Dorsolateral prefrontal cortex (tissue), 122 donors: ENCODE measurements at places on chromosomes 11 and 22. TPM values are rescaled to one million over a fixed set of nuclear protein-coding genes. Genes with fewer than 3 reads are reported as not detected.

DNA sequence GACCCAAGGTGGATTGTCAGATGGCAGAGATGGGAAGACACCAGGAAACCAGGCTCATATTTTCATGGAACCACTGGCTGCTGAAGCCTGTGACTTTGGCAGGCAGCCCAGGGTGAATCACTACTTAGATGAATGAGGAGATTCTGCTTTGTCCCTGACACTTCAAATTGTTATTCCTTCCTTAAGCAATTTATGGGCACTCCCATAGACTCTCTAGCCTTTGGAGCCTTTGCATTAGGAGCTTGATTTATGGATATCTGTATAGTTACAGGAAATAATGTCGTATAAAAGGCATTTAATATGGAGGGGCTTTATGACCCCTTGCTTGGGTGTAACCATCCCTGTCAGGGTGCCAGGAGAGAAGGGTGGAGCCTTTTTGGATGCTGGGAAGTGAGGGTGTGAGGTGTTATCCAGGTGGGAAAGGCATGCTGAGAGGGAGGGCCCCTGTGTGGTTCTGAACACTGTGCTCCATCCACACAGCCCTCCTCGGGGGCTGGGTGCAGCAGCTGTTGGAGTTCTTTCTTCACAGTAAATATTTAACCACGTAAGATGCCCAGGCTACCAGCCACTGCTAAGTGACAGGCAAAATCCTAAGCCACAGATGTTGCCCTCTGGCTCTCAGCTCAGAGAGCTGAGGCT is 35.3 kb downstream of the IL18 start:
- DNase-seq: peak; percentile 62

The POLD3 gene
- total RNA-seq: 20.8 TPM

The BCR gene
- total RNA-seq: 97.5 TPM

The RASSF7 gene
- total RNA-seq: 11.0 TPM

GRCh38 chr11:67119585-67120391 is 725 bp downstream of the KDM2A start:
- DNase-seq: no peak

The OR8D1 gene
- total RNA-seq: not detected

DNA sequence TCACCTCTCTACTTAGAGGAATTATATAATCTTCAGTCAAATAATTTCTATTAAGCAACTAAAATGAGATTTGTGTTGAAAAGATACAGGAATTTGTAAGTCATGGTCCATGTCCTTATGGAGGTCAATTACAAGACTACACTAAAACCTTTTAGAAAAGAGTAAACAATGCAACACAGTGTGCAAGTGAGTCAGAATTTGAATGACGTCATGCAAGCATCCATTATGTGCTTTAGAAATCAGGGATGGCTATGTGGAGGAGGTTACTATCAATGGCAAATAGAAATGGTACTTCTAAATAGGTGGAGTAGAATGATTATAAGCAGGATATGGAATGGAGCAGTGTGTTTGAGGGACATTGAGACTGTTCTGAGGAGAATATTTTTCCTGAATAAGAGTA is 16.6 kb downstream of the OR10D3 start:
- DNase-seq: no peak

GRCh38 chr11:92253945-92254344 is 29.3 kb downstream of the FAT3 start:
- DNase-seq: no peak

The RFPL3 gene
- not detected for total RNA-seq

DNA sequence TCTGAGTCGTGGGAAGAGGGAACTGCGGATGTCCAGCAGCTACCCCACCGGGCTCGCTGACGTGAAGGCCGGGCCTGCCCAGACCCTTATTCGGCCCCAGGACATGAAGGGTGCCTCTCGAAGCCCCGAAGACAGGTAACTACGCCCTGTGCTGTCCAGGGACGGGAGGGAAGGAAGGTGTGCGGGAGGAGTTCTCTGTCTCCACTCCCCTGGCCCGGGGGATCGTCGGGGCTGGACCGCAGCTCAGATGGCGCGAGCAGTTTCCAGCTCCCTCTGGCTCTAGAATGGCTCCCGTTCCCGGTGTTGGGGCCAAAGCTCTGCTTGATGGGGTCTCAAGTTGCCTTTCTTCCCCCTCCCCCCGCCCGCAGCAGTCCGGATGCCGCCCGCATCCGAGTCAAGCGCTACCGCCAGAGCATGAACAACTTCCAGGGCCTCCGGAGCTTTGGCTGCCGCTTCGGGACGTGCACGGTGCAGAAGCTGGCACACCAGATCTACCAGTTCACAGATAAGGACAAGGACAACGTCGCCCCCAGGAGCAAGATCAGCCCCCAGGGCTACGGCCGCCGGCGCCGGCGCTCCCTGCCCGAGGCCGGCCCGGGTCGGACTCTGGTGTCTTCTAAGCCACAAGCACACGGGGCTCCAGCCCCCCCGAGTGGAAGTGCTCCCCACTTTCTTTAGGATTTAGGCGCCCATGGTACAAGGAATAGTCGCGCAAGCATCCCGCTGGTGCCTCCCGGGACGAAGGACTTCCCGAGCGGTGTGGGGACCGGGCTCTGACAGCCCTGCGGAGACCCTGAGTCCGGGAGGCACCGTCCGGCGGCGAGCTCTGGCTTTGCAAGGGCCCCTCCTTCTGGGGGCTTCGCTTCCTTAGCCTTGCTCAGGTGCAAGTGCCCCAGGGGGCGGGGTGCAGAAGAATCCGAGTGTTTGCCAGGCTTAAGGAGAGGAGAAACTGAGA is 1.4 kb downstream of the ADM start:
- no peak for DNase-seq

DNA sequence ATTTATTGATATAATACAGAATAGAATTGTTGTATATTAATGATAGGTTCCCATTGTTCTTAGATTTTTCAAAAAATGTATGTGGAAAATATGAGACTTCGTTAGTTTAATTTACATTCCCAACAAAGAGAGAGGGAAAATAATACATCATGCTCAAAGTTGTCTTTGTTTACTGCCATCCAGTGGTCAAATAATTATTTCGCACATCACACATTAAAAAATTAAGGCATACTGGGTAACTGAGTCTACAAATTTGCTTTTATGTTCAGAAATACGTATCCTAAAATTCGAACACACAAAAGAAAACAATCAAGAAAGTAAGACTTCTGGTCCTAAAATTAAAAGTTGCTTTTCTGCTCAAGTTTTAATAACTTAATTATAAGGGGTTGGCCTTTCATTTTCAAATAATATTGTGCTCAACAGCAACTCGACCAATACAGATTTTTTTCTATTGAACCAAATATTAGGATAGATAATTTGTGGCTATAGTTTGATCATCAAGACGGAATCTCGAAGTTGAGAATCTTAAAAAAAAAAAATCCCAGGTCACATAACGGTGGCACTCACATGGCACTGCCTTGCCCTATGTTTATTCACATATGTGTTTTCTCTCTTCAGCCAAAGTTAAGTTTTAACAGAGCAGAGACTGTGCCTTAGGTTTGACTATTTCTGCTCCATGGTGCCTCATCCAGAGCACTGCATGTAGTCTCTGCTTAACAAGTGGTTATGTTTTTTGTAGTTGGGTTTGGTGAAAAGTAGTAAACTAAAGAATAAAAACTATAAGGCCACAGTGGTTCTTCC is 12.3 kb downstream of the PDGFD start:
- DNase-seq: no peak

DNA sequence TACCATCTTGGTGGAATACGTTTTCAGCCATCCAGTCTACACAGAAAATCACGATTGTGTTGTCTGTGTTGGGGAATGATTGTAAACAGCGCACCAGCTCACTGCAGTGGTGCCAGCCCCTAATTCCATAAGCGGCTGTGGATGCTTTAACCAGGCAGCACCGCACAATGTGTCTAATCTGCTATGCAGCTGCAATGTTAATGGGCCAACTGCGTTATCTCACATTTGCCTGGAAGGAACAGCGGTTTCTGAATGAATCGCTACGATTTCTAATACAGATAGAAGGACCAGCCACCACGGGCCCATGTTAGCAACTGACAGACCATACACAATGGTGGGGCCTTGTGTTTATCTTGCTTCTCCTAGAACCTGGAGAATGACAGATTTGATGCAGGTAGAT is 384.5 kb upstream of the KIRREL3 start:
- no peak for DNase-seq

The GRK3 gene
- total RNA-seq: 56.4 TPM

The MOV10L1 gene
- 1.6 TPM for total RNA-seq

DNA sequence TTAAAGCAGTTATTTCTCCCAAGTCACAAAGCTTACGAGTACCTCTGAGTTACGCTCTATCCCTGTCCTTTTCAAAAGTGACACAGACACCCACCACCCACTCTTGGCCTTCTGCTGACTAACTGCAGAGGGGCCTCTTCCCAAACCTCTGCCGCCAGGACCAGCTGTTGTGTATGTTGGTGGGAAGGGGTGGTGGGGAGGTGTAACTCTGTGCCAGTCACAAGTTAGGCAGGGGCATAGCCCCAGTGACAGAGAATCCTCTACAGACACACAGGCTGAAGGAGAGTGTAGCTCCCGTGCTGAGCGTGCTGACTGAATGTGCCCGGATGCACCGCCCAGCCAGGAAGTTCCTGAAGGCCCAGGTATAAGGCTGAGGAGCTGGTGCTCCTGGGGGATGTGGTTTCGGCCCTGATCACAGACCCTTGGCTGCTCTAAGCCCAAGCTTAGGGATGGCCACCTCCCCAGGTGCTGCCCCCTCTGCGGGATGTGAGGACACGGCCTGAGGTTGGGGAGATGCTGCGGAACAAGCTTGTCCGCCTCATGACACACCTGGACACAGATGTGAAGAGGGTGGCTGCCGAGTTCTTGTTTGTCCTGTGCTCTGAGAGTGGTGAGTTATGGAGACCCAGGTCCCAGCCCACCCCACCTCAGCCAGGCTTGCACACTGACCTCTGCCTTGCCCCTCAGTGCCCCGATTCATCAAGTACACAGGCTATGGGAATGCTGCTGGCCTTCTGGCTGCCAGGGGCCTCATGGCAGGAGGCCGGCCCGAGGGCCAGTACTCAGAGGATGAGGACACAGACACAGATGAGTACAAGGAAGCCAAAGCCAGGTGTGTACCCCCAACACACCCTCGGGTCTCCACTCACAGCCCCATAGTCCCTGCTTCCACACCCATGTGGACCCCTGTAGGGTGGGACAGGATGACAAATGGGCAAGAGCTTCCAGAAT is 4.9 kb downstream of the RIC8A start:
- no peak for DNase-seq

DNA sequence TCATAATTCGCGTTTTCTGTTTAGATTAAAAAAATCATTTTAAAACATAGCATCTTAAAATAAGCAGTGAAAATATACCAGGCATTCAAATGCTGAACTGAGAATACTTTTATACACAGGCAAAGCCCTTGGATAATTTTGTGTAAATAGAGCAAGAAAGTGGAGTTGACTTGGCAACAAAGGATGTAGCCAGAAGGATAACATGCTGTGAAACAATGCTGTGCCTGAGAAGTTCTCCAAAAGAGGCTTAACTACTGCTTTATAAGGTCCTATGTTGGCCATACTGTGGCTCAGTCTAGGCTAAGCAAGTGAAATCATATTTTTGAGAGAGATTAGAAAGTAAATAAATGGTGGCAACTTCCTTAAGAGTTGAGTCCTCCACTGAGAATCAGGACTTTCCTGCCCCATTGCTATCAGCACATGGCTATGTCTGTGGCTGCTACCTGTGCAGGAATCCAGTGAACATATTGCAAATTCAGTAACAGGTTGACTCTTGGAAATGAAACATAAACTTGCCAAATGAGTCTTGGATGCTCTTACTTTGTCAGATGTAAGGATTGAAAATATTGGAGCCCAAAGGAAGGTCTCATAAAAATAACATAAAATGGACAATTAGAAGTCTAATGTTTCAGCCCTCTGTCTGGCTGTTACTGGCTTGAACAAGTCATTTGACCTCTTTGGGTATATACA is 448.9 kb downstream of the LRRC4C start:
- DNase-seq: no peak

DNA sequence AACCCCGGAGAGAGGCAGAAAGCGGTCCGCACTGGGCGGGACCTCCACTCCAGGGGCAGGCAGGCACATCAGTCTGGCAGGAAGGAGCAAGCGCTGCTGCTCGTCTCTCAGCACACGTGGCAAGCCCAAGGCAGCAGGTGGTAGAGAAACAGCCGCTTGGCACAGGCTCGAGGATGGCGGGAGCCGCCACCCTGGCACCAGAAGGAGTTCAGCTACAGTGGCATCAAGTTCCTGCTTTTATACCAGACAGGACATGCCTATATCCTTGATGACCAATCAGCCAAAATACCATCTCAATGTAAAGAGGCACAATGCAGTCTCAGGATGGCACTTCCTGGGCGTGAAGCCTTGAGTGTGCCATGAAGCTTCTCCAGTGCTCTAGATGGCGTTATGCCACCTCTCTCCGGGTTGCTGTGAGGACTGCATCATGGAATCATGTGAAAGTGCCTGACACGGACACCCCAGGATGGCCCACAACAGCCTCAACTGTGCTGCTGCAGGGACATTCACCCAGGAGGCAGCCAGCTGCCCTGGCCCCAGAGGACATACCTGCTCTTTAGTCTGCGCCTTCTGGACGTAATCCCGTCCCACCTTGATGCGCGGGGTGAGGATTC is 64.8 kb downstream of the APOL1 start:
- DNase-seq: no peak

GRCh38 chr11:46381819-46382645 is 563 bp downstream of the MDK start:
- no peak for DNase-seq

The HEPHL1 gene
- total RNA-seq: not detected

GRCh38 chr11:103344886-103345285 is 235.7 kb downstream of the DYNC2H1 start:
- no peak for DNase-seq

DNA sequence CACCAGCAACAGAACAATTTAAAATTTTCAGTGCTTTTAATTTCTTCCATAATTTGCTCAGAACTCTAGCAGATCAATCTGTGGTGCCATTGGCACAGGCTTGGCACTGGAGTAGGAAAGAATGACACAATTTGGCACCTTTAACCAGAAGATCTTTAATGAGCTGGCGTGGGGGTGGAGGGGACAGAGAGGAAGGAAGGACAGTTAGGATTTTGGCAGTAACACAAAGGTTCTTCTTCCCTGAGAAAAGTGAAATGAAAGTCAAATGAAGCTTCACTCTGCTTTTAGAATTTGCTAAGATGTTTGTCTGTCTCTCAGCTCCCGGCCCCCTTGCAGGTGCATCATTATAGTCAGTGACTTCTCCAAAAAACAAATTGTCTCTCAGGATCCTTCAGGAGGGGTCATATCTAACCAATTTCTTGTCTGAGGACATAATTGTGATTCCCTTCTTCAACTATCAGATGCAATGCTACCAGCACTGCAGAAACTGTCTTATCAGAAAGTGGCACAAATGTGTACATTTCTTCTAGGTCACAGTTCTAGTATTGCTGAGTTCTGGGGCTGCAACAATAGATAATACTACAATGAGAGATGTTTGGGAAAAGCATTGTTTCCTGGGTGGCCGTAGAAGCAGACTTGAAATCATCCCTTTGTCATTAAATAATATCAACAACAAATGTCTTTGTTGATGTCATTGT is 66.8 kb downstream of the CSTPP1 start:
- no peak for DNase-seq

DNA sequence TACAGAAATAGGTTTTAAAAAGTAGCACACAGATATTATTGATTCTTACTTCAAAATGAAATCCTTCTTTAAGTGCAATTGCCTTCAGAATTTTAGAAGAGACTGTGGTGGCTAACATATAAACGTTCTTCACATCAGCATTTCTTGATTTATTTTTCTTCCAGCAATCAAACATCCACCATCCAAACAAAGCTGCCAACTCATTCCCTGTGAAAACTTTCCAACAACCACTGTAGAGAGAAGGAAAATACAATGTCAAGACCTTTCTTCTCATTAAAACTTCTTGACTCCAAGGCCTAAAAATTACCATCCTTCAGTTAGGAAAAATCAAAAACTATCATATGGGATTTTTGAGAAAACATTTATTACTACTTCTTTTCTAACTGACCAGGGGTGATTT is 34.0 kb upstream of the P4HA3 start:
- no peak for DNase-seq

GRCh38 chr11:61787928-61788491 is 4.4 kb downstream of the TMEM258 start:
- DNase-seq: peak; percentile 73
